ENCODE measurements at places on chromosomes 7 and 10.
A peak's percentile ranks its signal among the peaks of the same experiment; 100 is the strongest.

- DNase-seq = no peak
Observed at GRCh38 chr10:21364196-21365114, 161.0 kb downstream of the SKIDA1 start.

GRCh38 chr7:134842886-134843430 is 63.5 kb downstream of the CALD1 start:
- DNase-seq = no peak

DNA sequence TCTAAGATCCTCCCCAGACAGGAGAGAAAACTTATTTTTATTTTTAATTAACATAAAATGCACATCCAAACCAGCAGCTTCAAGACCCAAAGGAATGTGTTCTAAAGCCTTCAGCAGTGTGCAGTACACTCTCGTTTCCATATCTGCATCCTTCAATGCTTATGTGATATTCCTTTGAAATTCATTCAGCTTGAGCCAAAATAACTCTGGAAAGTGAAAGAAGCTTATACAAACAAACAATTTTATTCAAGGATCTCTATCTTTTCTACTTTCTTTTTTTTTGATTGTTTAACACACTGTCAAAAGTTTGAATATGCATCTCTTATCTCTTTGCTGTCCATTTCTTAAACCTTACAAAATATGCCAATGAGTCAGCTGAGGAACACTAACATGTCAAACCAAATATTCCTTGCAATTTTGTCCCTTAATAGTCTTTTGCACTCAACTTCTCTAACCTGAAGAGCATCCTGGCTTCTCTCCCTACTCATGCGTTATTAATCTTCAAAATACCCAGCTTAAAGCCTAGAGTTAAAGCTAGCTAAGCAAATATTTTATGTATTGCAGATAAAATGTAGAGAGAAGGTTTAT is 124.3 kb downstream of the THSD7A start:
- DNase-seq = no peak

GRCh38 chr7:135414850-135415439 is 95.0 kb downstream of the CNOT4 start:
- peak; percentile 43 for DNase-seq

GRCh38 chr10:103745341-103746247 is 109.8 kb downstream of the SH3PXD2A start:
- no peak for DNase-seq

DNA sequence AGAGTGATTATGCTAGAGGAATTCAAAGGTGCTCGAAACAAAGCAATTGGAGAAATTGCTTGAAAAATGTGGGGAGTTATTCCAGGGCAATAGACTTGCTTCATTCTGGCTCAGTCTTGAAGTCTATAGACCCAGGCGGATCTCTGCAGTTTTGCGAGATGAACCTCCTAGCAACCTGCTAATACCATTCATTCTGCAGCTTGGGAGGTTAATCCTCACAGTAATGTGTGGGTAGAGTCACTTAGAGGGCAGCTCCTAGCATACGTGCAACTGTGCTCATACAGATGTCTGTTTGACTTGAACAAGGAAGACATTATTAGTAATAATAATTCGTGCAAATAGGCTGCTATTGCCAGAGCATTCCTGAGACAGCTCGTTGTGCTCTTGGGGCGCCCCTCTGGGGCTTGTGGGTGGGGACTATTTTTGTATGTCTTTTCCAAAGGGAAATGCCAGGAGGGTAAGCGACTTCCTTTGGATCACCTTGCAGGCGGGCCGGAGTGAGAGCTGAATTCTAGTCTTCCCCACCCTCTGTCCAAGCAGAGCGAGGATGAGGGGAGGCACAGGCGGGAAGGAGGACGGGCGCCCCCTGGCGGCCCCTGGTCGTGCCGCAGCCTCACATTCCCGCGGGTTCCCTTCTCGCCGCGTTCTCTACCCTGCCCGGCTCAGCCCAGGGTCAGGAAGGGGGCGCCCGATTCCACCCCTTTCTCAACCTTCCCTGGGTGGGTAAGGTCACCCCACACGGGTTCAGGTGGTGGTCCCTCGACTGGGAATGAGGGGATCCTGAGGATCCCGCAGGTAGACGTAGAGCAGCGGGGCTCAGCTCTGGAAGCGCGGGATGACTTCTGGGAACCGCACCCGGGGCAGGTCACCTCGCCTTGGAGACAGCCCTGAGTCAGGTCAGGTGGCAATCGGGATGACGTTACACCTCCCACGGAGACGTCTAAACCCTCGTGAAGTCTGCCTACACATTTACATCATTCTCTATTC is 241.5 kb downstream of the PHTF2 start:
- DNase-seq = peak; percentile 27

Data from natural killer cell (primary cell).